ENCODE measurements at places on chromosomes 1 and 21.

GRCh38 chr21:36441715-36442114 lies 38.2 kb downstream of the CLDN14 start:
- no peak for DNase-seq

DNA sequence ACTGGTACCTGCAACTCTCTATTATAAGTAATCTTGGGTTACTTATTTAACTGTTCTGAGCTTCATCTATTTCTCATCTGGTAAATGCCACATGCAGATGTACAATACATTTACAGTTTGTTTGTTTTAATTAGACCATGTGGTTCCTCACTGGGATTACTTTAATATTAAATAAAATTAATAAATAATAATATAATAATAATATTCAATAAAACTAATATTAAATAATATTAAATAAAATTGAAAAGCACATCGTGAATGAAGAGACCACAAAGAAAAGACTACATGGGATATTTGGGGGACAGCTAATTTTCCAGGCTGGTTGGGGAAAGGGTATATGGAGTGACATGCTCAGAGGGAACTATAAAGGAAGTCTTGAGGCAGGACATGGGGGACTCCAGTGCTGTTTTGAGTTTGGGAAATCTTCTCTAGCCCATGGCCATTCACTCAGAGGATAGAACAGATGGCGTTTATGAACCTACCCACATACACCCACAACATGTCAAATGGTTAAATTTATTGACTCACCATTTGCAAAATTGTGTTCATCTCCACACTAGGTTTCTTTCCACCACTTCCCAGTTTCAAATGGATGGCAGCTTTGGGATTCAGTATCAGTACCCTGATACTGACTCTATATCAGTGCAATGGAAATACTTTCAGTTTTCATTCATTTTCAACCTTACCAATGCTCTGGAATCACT lies 25.6 kb downstream of the DIRAS3 start:
- DNase-seq, result no peak

- no peak for DNase-seq
Measured at GRCh38 chr1:9150582-9151327, 21.9 kb upstream of the GPR157 start.

DNA sequence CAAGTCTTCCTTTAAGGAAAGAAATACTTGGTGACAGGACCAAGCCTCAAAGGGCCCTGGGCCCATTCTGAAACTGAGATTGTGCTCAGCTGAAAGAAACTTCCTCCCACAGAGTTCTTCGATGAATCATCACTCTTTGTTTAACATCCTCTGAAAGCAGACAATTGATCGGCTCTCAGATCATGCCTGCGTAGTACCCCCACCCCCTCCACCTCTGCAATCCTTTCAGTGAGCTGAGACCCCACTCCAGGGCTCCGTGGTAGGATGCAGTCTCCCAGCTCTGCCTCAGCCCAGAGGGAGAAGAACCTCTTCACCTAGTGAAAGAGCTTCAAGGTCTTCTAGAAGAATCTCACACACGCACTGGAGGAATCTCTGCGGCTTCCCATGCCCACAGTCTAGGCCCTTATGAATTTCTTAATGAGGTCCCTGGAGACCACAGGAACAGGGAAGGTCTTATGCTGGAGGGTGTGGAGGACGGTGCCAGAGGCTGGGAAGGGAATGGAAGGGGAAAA lies 104.9 kb upstream of the SOD1 start:
- DNase-seq, result no peak

DNA sequence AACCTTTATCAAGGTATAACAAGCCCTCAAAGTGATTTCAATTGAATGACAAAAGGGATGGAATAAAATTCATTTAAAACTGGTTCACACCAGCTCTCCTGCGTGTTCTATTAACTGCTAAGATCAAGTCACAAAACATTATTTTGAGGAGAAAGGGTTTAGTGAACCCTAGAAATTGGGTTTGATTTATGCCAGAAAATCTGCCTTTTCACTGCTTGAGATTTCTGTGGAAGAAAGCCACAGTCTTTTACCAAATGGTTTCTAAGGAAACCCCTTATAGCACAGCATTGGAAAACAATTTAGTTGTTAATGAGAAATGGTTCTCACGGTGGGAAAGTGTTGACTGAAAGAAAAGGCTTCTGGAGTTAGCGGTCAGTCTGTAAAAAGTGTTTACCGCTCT lies 43.6 kb upstream of the DPH5 start:
- no peak for DNase-seq

- DNase-seq, result no peak
Measured at GRCh38 chr1:63624911-63625310, 31.7 kb downstream of the PGM1 start.

DNA sequence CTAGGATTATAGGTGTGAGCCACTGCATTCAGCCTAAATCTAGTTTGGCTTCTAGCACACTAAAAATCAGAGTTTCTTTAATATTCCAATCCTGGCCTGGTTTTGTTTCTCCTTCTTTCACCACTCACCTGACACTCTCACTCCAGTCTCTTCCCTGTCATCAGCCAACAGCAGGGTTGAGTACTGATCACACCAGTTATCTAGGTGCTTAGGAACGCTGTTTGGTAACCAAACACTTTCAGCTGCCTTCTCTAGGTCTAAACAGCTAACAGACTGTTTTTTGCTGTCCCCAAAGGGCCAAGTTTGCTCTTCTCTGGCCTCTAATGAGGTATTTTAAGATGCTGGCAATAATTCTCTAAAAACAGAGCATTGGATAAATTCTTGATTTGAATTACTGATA lies 17.7 kb upstream of the FRRS1 start:
- DNase-seq, result no peak

- DNase-seq, result no peak
Measured at GRCh38 chr1:86068841-86069756, 87.5 kb downstream of the COL24A1 start.

Data from stimulated activated CD8-positive, alpha-beta memory T cell treated with anti-CD3 and anti-CD28 coated beads, Interleukin-2, amount 100 ng/mL, for 1 hour (primary cell).